ENCODE measurements at places on chromosomes 3 and 15. TPM values are rescaled to one million over a fixed set of nuclear protein-coding genes. Genes with fewer than 3 reads are reported as not detected.

Gene CCDC39
- total RNA-seq: not detected

Gene CACNA1D
- not detected for total RNA-seq

Gene TTC21A
- total RNA-seq: 0.90 TPM

Gene RRP9
- 23.0 TPM for total RNA-seq

Gene IL17RE
- total RNA-seq: 0.54 TPM

Gene RPL35A
- total RNA-seq: 861 TPM

Gene SNTN
- total RNA-seq: not detected

Gene FAM227B
- 7.6 TPM for total RNA-seq

Gene MGLL
- 27.4 TPM for total RNA-seq

Gene FRMD5
- 0.81 TPM for total RNA-seq

Gene APBA2
- 11.0 TPM for total RNA-seq

Gene ZNF620
- 0.72 TPM for total RNA-seq

Gene SLC51A
- total RNA-seq: not detected

Gene SERPINI1
- total RNA-seq: 5.5 TPM

Gene PIK3CA
- total RNA-seq: 15.0 TPM

Gene BOC
- 10.4 TPM for total RNA-seq

Gene CCDC54
- total RNA-seq: not detected

Gene ALDH1A2
- total RNA-seq: 38.3 TPM

Gene SPTBN5
- total RNA-seq: 0.16 TPM

Data from cardiac atrium fibroblast (primary cell).